ENCODE measurements at places on chromosomes 7 and 10. TPM values are rescaled to one million over a fixed set of nuclear protein-coding genes. Genes with fewer than 3 reads are reported as not detected.
A peak's percentile ranks its signal among the peaks of the same experiment; 100 is the strongest.

DNA sequence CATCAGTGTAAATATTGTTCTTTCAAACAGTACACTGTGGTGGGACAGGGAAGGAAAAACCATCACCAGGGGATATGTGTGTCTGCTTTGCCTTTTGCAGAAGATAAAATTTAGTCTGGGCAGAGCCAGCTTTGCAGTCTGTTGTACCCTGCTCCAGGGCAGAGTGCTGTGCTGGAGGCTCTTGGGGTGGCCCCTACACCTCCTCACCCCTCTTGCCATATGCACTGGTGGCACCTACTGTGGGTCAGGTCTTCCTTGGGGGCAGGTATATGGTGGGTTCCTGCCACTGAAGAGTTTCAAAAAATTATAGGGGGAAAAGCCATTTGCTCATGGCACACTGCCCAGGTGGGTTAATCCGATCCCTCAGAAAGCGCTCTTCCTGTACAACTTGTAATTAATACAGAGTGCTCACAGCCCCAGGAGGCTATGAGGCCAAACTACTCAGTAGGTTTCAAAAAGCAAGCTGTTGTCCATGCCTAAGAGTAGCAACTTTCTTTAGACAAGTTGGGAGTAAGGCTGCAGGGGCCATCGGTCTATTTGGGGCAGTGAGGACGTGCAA is 112.7 kb upstream of the BMPER start:
- peak; percentile 52 for DNase-seq

DNA sequence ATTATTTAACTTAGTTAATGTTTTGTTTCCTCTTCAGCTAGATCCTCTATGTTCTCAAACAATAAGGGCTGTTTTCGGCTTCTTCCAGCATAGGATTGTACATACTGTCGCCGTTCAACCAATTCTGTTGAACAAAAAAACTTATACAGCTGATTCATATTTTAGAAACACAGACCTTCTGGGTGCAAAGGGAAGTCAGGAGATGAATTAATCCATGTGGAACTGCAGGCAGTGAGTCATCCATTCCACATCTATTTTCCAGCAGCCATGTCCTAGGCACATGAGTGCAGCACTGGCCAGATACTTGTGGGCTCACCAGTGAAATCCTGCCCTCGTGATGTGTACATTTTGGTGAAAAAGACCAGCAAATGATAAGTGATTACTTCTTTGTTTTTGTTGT is 163.2 kb downstream of the JAZF1 start:
- no peak for DNase-seq

GRCh38 chr10:8260645-8261044 is 206.2 kb downstream of the GATA3 start:
- no peak for DNase-seq

DNA sequence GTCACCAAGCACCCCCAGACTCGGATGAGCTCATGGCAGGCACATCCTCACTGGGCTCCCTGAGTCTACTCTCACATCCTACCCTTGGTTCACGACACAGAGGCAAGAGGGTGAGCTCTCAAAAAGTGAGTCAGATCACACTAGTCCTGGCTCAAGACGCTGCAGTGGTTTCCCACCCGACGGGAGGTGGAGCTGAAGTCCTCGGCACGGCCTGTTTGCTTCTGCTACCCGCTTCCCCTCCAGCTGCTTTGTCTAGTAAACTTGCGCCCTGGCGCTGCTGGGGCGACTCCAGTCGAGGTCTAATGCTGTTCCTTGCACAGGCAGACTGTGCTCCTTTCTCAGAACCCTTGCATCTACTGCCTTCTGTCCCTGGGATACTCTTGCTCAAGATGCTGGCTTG is 13.5 kb upstream of the SFMBT2 start:
- DNase-seq: no peak

DNA sequence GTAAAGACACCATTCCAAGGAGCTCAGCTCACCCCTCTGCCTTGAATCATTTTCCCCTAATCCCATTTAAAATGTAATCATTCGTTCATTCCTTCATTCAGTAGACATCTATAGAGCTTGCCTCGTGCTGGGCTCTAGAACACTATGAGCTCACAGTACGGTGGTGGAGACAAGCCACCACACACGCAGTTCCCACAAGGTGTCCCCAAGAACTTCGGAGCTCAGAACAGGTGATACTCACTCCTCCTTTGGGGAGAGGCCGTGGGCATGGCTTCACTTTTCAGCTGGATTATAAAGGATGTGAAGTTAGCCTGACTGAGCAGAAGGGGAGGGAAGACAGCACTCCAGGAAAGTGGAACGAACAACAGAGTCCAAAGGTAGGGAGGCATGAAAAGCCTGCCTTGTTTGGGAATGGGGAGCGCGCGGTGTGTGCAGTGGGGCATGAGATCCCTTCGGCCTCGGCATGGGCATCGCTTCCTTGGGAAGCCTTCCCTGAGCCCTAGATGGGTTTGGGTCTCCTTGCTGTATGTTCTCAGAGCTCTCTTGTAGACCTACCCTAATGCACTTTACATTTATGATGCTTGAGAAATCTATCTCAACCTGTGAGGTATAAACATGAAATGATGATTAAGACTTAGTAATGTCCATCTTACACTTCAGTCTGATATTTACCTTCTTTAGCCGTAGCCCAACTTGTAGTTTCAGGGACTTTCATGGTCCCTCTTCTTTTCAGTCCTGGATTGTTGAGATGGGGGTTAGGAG is 809 bp upstream of the OGA start:
- no peak for DNase-seq

DNA sequence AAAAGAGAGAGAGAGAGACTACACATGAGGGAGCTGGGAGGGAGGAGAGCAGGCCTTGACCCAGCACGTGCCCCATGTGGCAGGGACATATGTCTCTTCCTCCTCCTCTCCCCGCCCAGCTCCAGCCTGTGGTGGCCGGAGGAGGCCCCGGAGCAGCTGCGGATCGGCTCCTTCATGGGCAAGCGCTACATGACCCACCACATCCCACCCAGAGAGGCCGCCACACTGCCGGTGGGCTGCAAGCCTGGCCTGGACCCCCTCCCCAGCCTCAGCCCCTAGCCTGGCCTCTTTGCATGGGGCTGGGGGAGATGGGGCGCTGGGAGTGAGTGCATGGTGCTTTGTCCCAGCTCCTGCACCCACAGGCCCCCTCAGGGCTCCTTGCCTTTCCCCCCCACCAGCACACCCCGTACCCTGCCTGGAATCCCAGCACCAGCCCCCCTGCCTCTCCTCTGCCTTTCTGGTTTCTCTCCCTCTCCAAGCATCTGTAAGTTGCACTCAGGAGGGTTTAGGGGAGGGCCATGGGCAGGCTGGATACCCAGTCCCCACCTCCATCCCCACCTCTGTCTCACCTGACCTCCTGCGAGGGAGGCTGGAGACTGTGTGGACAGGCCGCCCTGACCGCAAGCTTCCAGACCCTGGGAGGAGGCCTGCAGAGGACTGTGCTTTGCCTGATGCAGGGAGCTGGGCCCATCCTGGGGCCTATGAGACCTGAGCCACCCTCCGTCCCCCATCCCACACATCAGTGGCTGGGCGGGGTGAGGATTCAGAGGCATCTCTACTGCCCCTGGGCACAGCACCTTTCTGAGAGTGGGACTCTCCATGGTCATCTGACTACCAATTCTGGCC is 4.8 kb downstream of the UPK3B start:
- no peak for DNase-seq

- DNase-seq: no peak
Observed at GRCh38 chr7:27999829-28000228, 180.8 kb downstream of the JAZF1 start.

The KAZALD1 gene
- 19.2 TPM for total RNA-seq

The FAM241B gene
- total RNA-seq: 5.2 TPM

The NACAD gene
- 1.1 TPM for total RNA-seq

The SCART1 gene
- 1.8 TPM for total RNA-seq
